T-helper 2 cell (primary cell): ENCODE measurements at places on chromosomes 13 and 19.

DNA sequence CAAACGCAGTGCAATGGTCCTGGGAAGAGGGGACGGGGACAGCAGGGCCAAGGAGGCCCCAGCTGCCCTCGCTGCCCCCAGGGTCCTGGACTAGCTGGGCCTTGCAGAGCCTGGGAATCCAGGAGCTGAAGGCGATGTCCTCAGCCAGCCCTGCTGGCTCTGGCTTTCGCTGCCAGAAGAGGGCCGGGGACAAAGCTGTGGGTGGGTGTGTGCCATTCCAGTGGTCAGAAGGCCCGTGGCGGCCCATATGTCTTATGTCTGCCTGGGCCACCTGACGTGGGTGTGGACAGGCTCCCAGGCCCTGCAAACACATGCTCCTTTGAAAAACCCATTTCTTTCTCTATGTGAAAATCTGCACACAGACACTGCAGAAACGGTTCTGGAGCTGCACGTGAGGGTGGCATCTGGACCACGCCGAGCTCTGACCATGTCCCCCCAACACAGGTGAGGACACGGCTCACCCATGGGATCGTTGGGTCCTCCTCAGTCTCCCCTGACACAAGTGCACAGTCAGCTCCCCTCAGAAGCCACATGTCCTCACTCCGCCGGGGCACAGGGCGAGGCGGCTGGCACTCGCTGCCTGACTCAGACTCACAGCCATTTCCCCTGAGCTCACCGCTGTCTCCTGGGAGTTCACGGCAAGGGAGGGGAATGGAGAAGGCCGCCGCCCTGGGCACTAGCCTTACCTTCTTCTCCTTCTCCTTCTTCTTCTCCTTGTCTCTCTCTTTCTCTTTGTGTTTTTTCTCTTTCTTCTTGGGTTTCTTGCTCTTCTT, 16.9 kb downstream of the IZUMO4 start:
- DNase-seq: no peak

DNA sequence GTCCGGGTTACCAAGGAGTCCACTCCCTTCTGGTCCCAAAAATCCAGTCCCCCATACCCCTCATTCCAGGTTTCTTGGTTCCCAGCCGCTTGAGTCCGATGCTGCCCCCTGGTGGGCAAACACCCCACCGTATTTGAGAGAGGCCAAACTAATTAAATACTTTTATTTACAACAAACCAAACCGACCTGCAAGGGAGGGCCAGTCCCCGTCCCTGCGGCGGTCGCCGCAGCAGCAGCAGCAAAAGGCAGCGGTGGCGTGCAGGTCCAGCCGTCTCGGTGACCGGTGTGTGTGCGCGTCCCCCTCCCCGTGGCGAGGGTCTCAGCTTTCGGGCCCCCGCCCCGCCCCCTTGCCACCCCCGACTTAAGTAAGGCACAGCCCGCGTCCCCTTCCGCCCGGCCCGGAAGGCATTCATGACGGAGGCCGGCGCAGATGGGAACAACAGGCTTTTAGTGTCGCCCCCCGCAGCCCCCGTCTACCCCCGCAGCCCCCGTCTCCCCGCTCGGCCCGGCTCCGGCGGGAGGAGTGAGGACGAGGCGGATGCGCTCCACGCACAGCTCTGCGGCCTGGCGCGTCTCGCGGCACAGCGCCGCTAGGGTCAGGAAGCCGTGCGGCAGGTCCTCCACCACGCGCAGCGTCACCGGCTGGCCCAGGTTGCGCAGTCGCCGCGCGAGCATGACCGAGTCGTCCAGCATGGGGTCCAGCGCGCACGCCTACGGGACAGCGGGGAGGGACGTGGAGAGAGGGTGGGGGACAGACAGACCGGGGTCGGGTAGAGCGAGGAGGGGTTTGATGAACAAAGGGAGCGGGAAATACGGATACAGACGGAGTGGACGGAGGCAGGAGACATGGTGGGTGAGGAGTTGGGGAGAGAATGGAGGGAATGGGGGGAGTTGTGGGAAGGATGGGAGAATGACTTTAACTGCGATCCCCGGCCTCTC, 11.5 kb upstream of the CNFN start:
- DNase-seq: peak; percentile 59

DNA sequence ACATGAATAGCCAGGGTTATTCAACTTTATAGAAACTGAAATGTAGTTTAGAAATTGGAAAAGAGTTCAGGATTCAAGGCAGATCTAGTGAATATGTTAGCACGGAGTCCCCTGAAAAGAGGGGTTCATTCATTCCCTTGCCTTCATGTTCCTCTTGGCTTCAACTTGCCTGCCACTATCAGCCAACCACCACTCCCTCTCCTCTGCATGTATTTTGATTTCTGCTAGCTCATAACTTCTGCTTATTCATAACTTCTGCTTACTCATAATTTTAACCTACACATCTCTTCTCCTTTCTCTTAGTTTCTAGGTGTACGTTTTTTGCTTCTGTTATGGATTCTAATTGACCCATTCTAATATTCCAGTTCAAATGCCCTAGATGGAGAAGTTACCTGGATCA, 5.5 kb upstream of the SERTM1 start:
- DNase-seq: no peak

- no peak for DNase-seq
Observed at GRCh38 chr13:44320611-44321010, 53.0 kb upstream of the SERP2 start.

DNA sequence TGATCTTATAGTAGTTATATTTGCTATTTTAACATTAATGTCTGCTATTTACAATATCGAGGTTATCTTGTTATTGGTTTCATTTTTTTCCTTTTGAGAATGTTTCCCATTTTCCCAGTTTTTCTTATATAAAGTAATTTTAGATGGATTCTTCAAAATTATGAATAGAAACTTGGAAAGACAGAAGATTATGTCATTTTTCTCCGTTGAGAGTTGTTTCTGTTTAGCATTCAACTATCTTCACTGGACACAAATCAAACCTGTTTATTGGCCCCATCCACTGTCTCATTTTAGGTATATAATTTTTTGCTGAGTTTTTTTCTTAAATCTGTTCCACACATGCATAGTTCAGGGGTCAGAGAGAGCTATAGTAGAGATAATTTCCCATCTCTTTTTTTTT, 1430.9 kb upstream of the MIR17HG start:
- no peak for DNase-seq

DNA sequence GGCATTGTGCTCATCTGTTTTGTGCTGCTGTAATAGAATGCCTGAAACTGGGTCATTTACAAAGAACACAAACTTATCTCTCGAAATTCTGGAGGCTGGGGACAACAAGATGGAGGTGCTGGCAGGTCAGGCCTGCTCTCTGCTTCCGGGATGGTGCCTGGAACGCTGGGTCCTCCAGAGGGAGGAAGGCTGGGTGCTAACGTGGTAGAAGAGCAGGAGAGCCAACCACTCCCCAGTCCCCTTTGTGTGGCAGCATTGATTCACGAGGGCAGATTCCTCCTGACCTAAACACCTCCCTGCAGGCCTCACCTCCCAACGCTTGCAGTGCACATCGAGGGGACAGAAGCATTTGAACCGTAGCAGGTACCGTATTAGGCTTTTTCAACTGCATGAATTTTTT, 34.1 kb upstream of the TFDP1 start:
- no peak for DNase-seq
